ENCODE measurements at places on chromosomes 2 and 18. TPM values are rescaled to one million over a fixed set of nuclear protein-coding genes. Genes with fewer than 3 reads are reported as not detected.

The KCNG2 gene
- 0.84 TPM for total RNA-seq

- no peak for DNase-seq
Measured at GRCh38 chr18:46140173-46140572, 36.0 kb downstream of the HAUS1 start.

DNA sequence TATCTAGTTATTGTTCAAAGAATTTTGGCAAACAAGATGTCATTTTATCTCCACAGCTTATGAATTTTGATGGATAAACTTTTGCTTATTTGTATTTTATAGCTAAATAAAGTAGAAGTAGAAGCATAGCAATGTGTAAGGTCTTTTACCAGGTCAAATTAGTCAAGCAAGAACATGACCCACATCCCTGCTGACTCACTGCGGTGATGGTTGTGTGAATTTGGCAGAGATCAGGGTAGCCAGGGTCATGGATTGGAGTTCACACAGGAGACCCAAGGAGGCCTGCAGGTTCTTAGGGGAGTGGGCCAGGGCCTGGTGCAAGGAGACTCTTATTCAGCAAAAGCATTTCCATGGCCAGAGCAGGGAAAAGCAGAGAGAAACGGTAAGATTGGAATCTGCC lies 18.7 kb downstream of the SP140 start:
- no peak for DNase-seq

GRCh38 chr2:12451726-12452125 lies 265.0 kb upstream of the TRIB2 start:
- DNase-seq = no peak

GRCh38 chr2:74291886-74292621 lies 51.2 kb downstream of the SLC4A5 start:
- DNase-seq = no peak

DNA sequence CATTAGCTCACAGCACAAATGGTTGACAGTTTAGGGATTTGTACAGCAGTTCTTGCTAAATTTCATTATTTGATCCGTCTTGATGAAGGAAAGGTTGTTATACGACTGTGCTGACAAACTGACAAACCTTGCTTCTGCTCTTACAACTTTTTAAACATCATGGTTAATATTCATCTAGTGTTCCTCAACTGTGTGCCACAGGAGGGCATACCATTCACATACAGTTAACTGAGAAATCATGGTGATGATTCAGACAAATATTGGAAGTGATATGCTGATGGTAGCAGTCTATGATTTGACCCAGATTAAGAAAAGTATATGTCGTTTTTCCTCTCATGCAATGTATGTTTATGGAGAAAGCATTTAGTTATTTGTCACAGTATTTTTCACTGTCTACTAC lies 129.8 kb upstream of the FSIP2 start:
- DNase-seq = no peak

DNA sequence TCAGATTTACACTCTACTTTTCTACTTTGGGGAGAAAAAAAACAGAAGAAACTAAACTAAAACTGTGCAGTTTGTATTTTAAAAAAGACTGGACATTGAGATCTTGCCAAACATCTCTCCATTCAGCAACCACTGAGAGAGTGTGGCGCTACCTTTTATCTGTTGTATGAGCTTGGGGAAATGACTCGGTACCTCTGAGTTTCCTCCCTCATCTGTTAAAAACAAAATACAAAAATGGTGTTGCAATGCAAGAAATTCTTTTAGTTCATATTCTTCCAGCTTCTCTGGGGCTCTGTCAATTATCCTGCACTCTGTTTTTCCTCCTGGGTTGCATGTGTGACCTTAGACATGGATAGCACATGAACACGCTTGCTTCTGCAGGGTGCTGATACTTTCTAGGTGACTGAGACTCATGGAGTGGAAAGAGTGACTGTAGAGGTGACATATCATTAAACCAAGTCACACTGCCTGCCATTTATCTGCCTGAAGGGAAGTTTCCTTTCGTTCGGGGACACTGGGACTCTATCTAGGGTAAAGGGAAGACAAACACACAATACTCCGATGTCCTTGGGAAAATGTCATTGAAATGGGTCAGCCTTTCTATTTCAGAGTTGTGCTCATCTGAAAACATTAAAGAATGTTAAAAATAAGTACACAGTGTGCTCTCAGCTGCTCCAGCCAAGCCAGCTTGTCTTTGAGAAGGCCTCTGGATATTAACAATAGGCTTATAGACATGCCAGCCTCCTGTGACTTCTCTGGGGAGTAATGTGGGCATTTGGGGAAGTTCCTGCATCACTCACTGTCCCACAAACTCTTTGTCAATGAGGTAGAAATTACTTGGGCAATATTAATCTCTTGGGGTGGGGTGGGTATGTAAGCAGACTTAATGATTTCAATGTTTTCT lies 91.4 kb downstream of the TRIB2 start:
- no peak for DNase-seq

DNA sequence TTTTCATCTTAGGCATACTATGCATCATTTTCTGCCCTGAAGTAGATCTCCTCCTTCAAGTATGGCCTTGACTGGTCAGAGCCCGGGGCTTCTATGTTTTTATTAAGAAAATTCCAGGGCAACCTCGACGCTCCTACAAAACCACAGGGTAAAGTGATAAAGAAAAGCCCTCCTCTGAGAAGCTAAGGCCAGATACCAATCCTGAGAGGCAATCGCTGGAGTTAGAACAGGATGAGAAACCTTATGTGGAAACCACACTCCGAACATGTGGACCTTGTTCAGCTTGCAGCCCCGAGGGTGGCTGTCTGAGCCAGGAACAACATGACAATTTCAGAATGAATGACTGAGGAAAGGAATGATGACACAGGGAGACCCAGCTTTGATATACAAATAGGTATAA lies 35.6 kb downstream of the RMC1 start:
- no peak for DNase-seq

DNA sequence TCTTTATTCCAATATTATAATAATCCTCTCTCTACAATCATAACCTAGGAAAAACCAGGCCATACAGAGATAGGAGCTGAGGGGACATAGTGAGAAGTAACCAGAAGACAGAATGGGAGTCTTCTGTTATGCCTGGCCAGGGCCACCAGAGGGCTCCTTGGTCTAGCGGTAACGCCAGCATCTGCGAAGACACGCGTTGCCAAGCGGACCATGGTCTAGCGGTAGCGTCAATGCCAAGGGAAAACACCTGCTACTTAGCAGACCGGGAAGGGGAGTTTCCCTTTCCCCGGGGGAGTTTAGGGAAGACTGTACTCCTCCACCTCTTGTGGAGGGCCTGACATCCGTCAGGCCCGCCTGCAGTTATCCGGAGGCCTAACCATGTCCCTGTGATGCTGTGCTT lies 36.6 kb downstream of the ARL6IP6 start:
- DNase-seq = no peak

- DNase-seq = no peak
Measured at GRCh38 chr18:429030-429429, 71.5 kb downstream of the COLEC12 start.

DNA sequence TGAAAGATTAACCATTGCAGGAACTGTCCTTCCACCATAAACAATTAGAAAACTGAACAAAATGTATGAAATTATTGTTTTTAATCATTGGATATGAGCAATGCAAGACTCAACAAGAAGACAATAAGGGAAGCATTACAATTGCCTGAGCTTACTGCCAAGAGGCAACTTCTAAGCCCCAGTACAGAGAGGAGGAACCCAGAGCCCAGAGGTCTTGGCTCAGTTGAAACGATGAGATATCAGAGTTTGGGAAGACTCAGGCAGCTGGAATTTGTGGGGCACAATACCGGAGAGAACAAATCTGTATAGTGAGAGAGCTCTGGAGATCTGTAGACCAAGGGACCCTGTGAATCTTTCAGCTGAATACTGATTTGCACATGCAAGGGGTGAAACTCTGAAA lies 80.6 kb upstream of the ZFP36L2 start:
- no peak for DNase-seq

- no peak for DNase-seq
Measured at GRCh38 chr2:31413862-31414550, 536 bp downstream of the XDH start.

DNA sequence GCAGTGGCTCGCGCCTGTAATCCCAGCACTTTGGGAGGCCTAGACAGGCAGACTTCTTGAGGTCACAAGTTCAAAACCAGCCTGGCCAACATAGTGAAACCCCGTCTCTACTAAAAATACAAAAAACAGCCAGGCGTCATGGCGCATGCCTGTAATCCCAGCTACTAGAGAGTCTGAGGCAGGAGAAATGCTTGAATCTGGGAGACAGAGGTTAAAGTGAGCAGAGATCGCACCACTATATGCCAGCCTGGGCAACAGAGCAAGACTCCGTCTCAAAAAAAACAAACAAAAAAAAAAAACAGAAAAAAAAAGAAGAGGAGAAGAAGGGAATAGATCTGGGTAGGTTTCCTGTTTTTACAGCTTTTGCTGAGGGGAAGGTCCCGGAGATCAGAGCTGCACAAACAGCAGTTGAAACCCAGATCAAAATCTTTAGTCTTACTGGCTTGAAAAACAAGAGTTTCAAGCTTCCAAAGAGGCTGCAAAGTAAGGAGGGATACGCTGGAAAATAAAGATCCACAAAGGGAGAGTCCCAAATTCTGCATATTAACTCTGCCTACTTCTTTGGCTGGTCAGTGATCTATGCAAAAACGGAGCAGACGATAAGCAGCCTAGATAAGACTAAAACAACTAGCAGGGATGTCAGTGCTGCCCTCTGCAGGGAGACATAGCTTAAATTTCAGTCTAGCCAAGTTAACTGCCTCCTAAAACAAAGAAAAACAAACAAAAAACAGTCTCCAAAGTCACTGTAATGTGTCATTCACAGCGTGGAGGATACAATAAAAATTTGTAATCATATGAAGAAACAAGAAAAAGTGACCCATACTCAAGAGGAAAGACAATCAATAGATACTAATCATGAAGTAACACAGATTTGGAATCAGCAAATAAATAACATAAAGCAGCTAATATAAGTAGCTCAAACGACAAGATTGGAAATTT lies 74.1 kb downstream of the TLK1 start:
- DNase-seq = no peak

DNA sequence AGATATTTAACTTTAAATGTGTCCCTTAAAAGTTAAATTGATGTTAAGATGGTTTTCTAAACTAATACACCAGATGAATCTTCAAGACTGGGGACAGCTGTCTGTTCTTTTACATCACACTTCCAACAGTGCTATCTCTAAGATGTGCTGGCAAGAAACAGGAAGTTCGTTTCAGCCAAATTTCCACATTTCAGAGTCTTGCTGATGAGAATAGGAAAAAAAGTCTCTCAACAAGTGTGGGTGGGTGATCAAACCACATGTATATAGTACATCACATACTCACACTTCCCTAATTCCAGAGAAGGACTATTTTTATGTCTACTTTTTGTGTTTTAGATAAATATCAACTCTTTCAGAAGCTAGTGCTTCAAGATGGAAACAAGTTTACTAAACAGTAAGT lies 1712.8 kb upstream of the TMEFF2 start:
- no peak for DNase-seq

DNA sequence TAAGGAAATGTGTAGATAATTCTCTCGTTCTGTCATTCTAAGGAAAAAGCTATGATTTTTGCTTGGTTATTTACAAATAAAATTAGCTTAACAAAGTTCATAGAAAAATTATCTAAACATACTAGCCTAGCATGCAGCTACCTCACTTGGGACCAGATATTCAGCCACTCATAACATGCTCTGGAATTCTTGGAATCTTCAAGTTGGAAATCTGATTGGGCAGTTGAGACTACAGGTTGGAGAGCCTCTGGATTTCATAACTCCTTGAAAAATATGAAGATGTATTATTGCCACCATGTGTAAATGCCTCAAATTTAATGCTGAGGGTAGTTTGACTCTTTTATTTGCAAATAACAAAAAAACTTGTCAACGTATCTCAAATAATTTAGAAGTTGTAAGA lies 132.2 kb upstream of the GULP1 start:
- DNase-seq = no peak

The IKZF2 gene
- 17.3 TPM for total RNA-seq

The SCYGR7 gene
- not detected for total RNA-seq

The FANCL gene
- total RNA-seq = 23.8 TPM

DNA sequence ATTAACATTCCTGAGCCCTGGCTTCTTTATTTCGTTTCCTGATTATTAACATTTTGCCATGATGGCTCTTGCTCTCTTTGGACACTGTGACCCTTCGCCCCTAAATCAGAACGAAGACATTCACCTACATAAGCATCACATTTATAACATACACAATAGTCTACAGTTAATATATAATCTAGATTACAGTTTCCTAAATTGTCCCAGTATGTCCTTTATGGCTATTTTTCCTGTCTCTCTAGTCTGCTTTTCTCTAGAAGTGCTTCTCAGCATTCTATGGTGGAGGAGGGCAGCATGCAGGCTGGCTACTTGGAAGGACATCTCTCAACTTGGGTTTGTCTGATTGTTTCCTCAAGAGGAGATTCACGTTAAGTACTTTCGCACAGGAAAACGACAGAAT lies 49.9 kb downstream of the FAM210A start:
- no peak for DNase-seq

The SLC23A3 gene
- 0.98 TPM for total RNA-seq

The GPR75 gene
- total RNA-seq = 2.2 TPM

The RAX gene
- total RNA-seq = not detected

GRCh38 chr2:239882331-239882732 lies 142.8 kb downstream of the NDUFA10 start:
- peak; percentile 69 for DNase-seq

DNA sequence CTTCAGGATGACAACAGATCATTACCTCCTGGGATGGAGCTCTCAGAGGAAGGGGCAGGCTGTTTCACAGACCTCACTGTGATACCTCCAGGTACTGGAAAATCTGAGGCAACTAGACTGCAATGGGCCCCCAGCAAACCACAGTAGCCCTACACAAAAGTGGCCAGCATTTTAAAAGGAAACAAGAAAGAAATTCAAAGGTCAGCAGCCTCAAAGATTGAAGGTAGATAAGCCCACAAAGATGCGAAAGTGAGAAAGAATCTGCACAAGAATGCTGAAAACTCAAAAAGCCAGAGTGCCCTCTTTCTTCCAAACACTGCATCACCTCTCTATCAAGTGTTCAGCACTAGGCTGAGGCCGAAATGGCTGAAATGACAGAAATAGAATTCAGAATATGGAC lies 499.5 kb upstream of the CHAC2 start:
- no peak for DNase-seq

GRCh38 chr2:148615381-148615841 lies 29.1 kb upstream of the EPC2 start:
- DNase-seq = no peak

Data from tibial nerve (tissue), 4 donors.